Stimulated activated CD8-positive, alpha-beta memory T cell treated with anti-CD3 and anti-CD28 coated beads, Interleukin-4, amount 100 ng/mL, for 48 hours (primary cell): ENCODE measurements at places on chromosomes 6 and 20.

GRCh38 chr6:110655821-110656220, 159.4 kb downstream of the CDK19 start:
- DNase-seq = no peak

GRCh38 chr6:125529061-125529460, 220.4 kb upstream of the HEY2 start:
- no peak for DNase-seq

- no peak for DNase-seq
Observed at GRCh38 chr6:117840541-117840983, 66.5 kb upstream of the SLC35F1 start.

DNA sequence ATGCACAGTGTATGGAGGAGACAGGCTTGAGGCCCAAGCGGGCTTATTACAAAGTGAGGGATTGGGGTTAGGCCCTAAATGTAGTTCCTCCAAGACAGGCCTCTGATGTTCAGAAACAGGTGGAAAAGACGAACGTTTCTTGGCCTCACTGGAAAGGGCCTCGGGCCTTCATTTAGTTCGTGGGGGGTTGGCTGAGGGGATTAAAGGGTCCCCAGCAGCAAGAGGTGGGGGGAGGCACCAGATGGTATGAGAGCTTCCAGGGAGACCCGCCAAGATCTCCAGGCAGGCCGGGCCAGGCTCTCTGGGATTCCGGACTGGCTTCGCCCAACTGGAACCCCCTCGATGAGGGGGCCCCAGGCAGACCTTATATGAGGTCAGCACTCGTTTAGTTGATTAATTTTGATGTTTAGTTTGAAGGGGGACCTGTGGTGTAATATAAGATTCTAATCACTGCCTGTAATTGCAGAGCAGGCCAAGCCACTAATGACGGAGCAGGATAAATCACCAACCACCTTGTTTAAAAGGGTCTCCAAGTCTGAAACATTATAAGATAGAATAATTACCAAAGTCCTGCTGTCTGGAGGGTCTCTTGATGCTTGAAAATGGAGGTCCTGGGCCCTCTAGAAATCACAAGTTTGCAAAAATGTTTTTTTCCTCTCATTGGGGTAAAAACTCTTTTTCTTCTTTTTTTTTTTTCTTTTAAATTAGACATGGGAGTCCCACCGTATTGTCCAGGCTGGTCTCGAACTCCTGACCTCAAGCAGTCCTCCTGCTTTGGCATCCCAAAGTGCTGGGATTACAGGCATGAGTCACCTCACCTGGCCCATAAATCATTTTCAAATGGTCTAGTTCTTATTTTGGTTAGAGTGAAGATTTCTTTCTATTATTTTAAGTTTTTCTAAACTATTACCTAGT, 2.2 kb downstream of the HMGA1 start:
- DNase-seq = no peak

DNA sequence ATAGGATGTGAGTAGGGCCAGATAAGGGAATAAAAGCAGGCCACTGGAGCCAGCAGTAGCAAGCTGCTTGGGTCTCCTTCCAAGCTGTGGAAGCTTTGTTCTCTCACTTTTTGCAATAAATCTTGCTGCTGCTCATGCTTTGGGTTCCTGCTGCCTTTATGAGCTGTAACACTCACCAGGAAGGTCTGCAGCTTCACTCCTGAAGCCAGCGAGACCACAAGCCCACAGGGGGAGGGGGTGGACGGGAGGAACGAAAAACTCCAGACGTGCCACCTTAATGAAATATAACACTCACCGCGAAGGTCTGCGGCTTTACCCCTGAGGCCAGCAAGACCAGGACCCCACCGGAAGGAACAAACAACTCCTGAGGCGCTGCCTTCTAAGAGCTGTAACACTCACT, 1324.4 kb upstream of the EYS start:
- DNase-seq = no peak

- DNase-seq = peak; percentile 38
Observed at GRCh38 chr20:35055445-35056276, 36.9 kb downstream of the TRPC4AP start.

DNA sequence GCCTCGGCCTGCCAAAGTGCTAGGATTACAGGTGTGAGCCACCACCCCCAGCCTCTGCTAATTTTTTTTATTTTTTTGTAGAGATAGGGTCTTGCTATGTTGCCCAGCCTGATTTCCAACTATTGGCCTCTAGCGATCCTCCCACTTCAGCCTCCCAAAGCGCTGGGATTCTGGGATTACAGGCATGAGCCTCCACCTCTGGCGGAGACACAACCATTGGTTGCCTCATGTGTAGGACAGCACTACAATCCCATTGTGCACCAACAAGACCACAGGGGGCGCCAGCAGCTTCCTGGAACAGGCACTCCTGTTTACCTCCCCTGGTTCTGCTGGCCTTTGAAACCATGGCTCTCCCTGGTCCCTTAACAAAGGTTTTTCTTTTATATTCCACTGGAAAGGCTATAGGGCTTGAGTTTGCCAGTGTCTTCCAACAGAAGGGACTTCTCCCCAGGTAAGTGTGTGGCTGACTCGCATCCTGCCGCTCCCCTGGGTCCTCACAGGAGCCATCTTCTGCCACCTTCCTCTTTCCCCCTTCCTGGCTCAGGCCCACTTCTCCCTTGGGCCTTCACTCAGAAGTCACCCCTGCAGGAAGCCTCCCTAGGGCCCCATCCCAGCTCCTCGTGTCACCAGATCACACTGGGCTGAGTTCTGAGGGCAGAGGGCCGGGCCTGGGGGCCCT, 39.2 kb upstream of the TLDC2 start:
- peak; percentile 87 for DNase-seq

- DNase-seq = no peak
Observed at GRCh38 chr20:32132911-32133549, 23.5 kb downstream of the TM9SF4 start.

GRCh38 chr6:148200781-148201180, 141.9 kb upstream of the SASH1 start:
- no peak for DNase-seq

- DNase-seq = no peak
Observed at GRCh38 chr20:57553376-57554018, 7.4 kb upstream of the PCK1 start.

GRCh38 chr20:53146201-53146891, 174.2 kb downstream of the TSHZ2 start:
- peak; percentile 63 for DNase-seq

GRCh38 chr6:3316331-3316730, 57.6 kb downstream of the PSMG4 start:
- DNase-seq = no peak

- DNase-seq = no peak
Observed at GRCh38 chr20:49275636-49276035, 2.2 kb downstream of the ZNFX1 start.

DNA sequence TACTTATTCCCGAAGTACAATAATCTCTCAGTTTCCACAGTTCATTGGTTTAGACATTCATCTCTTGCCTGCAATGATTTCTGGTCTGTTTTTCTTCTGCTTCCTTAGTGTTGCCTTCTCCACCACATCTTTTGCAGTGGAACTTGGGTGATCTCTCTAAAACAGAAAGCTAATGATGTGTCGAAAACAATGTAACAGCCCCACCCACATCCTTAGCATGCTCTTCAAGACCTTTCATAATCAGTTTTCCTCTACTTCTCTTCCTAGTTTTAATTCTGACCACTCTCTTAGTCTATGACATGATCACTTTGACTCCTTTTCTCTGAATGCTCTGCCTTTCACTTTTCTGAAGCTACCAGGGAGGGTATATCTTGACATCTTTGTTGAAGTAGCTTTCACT, 1007.9 kb upstream of the CITED2 start:
- DNase-seq = no peak

DNA sequence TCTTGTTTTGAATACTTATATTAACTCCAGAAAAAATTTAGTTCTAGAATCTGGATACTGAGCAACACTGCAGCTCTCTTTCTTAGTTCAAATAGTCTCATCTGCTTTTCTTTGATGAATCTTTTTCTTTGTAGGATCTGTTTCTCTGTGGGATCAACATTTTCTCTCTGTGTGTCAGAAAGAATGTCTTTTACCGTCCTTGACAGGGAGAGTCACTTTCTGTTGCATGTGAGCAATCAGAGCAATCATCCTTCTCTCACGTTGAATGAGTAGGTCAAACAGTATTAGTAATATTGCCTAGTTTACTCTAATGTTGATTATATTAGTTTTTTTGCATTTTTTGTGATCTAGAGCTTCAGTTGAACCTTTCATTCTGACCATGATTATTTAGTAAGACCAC, 130.9 kb downstream of the TRMT11 start:
- DNase-seq = no peak

DNA sequence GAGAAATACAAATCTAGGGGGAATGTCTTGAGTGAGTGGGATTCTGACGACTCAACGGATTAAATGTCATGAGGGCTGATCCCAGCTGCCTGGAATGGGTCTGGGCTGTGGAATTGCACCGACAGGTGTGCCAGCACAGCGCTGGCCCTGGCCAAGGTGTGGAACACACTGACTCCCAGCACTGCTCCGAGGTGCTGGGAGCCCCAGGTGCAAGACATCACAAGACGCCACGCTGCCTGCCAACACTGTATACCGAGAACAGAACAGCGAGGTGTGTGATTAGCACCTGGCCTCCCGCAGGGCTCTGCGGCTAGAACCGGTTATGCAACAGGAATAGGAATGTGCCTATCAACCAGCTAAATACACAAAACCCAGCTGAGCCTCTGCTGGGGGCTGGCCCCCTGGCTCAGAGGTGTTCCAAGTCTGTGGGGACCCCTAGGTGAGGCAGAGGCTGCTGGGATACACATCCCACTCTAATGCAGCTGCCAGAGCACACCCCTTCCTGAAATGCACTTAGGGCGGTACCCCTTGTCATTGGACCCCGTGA, 24.8 kb upstream of the APMAP start:
- DNase-seq = no peak

DNA sequence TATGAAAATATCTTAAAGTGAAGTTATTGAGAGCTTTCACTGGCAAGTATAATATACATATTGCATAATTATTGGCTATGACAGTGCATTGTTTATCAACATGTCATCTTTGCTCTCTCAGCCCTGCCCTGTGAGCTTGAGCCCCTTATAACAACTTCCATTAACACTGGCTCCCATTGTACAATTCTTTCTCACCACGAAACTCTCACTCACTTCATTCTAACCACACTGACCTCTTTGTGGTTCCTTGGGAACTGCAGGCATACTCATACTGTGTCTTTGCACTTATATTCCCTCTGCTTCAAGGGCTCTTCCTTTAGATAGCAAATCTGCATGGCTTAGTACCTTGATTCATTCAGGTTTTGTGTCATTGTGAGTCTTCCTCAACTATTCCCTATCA, 411.8 kb downstream of the CDKAL1 start:
- DNase-seq = no peak

DNA sequence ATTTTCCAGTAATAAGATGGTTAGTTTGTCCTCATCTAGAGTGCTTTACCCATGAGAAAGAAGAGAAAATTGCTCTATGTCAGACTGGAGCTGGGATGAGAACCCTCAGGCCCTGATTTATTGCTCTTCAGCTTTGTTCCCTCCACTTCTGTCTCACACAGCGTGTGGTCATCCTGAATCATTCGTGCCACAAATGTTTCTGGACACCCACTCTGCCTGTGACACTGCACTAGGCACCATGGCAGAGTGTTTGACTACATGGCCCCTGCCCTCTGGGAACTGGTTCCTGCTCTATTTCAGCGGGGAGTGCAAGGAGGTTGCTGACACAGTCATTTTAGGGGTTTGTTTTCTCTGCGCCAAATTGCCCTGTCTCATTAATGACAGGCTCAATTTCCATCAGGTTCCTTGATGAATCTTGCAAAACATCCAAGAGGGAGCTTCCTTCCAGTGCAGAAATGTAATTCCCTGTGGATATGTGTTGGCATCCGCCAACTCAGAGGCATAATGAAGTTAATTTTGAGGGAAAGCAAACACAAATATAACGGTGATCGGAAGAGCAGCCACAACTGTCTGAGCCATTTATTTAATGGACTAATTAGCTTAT, 207.5 kb downstream of the CLIC5 start:
- DNase-seq = no peak

- DNase-seq = no peak
Observed at GRCh38 chr6:42292004-42292740, 74.5 kb upstream of the MRPS10 start.

DNA sequence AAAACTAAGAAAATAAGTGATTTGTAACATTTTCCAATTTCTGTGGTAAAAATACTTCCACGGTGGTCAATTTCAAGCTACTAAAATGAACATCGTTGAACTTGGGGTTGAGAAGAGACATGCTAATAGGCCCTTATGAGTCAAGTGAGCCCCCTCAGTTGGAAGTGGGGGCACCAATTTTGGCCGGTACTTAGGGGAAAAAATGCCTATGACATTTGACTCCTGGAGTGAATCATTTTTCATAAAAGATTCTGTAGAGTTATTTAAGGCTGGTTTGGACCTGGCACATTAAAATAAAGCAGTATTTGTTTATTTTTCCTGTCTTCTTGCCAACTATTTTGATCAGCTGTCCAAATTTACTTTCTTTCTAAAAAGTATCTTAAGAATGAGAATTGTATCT, 32.4 kb upstream of the CAP2 start:
- DNase-seq = no peak

- no peak for DNase-seq
Observed at GRCh38 chr6:54813892-54814291, 32.7 kb upstream of the FAM83B start.

- DNase-seq = peak; percentile 78
Observed at GRCh38 chr6:15023448-15023847, 222.4 kb upstream of the JARID2 start.

- no peak for DNase-seq
Observed at GRCh38 chr6:119390247-119390793, 40.8 kb upstream of the MAN1A1 start.

DNA sequence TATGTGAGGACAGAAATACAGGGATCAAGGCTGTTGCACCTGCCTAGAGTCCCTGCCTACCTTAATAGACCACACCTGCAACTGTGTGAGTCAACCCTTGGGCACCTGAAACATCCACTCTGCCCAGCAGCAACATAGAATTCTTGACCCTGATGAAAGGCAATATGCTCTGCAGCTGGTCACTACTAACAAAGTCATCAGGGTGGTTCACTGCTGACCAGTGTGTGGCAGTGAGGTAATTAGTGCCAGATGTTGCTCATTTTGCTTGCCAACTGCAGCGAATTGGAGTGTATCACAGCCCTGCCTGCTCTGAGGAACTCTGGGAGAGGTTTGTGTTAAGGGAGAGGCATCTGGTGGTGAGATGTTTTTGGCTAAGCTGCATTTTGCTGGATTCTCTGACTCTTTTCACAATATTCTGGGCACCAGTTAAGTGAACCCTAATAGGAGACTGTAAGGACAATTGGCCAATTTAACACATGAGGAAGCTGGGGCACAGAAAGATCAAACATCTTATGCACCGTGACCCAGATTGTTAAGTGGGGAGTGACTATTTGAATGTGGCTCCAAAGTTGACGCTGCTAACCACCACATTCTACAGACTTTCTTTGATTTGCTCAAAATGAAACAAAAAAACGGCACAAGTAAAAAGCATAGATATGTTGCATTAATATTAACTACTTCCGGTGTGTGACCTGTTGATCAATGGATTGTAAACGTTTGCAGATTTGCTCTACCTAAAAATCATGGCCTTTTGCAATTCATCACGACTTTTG, 61.9 kb upstream of the OPRM1 start:
- no peak for DNase-seq

- no peak for DNase-seq
Observed at GRCh38 chr20:1389703-1390580, 2.9 kb downstream of the FKBP1A start.

- no peak for DNase-seq
Observed at GRCh38 chr6:147449405-147450161, 58.9 kb upstream of the SAMD5 start.
